Vagina (tissue), 2 donors: ENCODE measurements at places on chromosomes 1 and 21.

- no peak for DNase-seq
Observed at GRCh38 chr1:180291004-180291403, 60.9 kb downstream of the LHX4 start.

DNA sequence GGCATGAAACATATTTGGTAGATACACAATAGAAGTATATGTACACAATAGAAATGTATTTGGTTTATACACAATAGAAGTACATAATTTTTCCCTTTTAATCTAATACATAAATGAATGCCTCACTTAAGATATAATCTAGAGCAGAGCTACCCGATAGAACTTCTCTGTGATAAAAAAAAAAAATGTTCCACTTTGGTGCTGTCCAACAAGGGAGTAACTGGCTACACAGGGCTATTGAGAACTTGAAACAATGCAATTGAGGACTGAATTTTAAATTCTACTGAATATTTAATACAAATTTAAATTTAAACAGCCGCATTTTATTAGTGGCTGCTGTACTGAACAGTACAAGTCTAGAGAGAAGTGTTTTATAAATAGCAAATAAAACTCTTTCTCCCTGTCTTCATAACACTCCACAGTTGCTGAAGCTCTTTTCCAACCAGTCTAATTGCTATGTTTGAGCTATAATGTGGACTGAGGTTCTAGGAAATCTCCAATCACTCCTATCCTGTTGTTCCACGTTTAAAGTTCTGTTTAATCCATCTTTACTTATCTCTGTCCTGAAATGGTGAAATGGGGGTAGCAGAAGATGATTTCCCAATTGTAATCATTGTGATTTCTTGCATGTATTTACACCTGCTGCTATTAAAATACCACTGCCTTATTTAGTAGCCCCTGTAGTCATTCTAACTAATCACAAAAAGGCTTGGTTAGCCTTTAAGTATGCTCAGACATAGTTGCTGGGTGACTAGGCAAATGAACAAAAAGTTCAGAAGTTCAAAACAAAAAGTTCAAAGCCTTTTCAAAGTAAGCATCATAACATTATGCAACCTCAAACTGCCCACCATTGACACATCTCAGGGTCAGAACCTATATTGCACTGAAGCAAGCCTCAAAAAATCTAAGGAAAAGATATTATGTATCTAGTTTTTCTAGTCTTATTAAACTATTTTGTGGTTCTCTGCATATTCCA lies 192.3 kb upstream of the C1orf87 start:
- DNase-seq = no peak

- no peak for DNase-seq
Observed at GRCh38 chr1:162822391-162823200, 32.1 kb downstream of the HSD17B7 start.

DNA sequence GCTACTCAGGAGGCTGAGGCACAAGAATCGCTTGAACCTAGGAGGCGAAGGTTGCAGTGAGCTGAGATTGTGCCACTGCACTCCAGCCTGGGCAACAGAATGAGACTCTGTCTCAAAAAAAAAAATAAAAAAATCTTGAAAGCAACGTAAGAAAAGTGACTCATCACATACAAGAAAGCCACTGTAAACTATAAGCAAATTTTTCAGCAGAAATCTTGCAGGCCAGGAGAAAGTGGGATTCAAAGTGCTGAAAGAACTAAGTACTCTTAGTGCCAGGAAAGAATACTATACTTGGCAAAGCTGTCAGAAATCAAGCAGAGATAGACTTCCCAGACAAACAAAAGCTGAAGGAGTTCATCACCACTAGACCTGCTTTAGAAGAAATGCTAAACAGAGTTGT lies 4.4 kb upstream of the HMGN1 start:
- DNase-seq = no peak

DNA sequence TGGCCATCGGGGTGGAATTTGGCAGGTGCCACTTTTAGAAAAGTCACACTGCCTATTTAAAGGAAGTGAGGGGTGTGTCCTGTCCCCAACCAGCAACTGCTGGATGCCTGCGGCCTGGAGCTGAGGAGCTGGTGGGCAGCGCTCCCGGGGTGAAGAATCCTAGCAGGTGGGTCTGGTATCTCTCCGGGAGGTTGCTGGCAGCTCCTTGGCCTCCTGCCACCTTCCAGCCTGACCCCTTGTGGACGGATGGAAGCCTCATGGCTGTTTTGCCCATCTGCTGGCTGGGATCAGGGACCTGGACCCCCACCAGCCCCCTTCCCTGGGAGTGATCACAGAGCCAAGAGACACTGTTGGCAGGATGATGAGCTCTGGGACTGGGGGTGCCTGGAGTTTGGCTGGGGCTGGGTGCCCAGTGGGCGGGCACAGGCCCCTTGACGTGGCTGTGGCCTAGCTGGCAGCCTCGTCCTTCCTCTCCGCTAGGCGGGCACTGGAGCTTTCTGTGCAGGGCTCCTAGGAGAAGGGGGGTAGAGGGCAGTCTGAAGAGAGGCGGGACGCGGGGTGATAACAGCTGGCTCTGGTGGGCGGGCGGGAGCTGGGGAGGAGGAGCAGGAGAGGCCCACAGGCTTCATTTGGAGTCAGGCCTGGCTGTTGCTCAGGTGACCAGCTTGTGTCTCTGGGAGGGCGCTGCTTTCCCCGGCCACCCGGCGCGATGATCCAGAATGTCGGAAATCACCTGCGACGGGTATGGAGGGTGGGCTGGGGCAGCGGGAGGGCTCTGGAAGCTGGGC lies at the start of gene ACOT11:
Gene ACOT11 (plus strand): TSS at position 628 of the 788 bp plus-strand sequence. CDS start 82 bp downstream, at position 710.
- no peak for DNase-seq

GRCh38 chr1:58629031-58629462 lies 52.0 kb upstream of the TACSTD2 start:
- DNase-seq = no peak

DNA sequence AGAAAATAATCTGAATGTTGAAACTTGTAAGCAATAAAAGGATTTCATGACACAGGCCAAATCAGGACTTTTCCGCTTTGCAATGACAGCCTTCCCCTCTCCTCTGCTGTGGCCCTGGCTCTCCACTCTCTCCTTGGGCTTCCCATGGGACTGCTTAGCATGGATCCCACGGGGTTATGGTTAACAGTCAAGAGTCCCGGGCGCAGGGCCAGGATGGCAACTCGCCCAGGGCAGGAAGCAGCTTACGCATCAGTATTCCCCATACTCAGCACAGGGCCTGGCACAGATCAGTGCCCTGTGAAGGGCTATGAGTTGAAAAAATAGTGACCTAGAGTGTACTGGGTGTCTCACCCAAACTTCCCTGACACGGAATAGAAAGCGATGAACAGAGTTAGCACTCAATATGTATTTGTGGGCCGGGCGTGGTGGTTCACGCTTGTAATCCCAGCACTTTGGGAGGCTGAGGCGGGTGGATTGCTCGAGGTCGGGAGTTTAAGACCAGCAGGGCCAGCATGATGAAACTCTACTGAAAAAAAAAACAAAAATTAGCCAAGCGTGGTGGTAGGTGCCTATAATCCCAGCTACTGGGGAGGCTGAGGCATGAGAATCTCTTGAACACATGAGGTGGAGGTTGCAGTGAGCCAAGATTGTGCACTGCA lies 29.1 kb upstream of the GRHL3 start:
- DNase-seq = peak; percentile 92

DNA sequence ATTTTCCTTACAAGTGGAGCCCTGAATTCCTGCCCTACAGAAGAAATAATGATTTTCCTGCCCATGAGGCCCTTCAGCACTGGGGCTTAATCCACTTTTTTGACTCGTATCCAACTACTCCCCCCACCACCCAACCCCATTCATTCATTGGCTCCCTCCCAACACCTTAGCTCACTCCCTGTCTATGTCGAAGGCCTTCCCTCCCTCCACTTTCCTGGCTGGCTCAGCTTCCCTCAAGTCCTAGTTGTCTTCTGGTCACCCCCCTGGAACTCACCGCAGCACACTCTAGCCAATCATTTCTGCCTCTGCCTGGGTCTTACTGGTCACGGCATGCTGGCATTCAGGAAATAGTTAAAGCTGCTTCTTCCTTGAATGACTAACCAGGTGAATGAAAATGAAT lies 118.9 kb downstream of the PGBD5 start:
- DNase-seq = no peak

DNA sequence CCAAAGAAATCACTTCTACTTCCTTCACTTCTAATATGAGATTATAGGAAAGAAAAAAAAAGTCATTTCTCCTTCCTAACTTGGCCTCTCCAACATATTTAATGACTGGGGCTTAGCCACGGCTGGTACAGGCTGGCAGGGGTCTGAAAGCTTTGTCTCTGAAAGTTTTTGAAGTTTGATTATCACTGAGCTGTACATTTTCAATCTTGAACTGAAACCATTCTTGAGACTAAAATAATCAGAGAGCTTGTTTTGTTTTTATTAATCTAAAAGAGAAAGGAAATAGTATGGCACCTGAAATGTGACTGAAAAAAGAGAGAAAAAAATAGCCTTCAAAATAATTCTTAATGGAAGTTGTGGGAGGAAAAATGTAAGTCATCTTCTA lies 3.8 kb upstream of the KRTAP19-8 start:
- DNase-seq = no peak

DNA sequence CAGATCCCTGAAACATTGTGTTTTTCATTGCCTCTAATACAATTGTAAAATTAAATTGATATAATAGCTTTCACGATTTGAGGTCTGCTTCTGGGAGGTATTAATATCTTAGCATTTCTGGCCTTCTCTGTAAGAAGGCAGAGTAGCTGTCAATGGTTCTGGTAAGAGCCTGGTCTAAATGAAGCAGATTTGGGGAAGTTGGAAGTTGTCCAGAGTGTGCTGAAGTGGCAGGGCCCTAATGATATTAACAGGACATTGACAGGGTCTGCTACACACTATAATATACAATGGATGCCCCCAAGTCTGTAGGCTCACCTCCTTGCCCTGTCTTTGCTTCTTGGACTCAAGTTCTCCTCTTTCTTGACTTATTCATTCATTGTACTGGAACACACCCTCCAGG lies 99.5 kb downstream of the C4BPA start:
- no peak for DNase-seq

DNA sequence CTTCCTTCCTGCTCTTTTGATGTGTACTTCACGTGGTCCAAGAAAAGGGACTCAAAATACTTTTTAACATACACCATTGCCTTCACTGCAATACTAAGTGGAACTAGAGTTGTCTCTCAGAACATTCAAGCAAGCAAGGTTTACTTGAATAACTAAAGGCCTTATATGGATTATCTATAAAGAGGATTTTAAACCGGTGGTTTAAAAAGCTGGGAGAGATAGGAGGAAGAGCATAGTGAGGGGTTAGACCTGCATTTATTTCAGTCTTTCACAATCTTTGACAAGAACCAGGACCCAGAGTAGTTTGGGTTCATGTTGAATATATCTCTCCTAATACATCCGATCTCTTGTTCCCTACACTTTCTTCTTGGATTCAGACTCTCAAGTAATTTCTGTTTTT lies 6.9 kb downstream of the S1PR1 start:
- no peak for DNase-seq

GRCh38 chr1:200240656-200241055 lies 169.2 kb downstream of the ZNF281 start:
- DNase-seq = no peak

- no peak for DNase-seq
Observed at GRCh38 chr1:10217748-10218441, 7.5 kb downstream of the KIF1B start.

DNA sequence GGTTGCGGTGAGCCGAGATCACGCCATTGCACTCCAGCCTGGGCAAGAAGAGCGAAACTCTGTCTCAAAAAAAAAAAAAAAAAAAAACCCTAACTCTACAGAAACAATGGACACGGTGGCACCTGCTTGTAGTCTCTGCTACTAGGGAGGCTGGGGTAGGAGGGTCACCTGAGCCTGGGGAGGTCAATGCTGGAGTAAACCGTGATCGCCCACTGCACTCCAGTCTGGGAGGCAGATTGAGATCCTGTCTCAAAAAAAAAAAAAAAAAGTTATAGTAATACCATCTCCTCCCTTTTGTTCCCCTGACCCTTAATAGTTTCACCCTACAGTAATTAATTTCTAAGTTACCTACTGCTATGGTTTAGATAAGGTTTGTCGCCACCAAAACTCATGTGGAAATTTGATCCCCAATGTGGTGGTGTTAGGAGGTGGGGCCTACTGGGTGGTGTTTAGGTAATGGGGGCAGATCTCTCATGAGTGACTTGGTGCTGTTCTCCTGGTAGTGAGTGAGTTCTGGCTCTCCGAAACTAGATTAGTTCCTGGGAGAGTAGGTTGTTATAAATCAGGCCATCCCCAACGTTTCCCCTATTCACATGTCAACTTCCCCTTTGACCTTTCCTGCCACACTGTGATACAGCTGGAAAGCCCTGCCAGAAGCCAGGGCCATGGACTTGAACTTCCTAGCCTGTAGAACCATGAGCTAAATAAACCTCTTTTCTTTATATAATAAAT lies 9.8 kb downstream of the FBXO42 start:
- no peak for DNase-seq

GRCh38 chr1:210663730-210664573 lies 335.2 kb downstream of the HHAT start:
- no peak for DNase-seq

- no peak for DNase-seq
Observed at GRCh38 chr21:38815060-38815405, 9.3 kb downstream of the ETS2 start.

DNA sequence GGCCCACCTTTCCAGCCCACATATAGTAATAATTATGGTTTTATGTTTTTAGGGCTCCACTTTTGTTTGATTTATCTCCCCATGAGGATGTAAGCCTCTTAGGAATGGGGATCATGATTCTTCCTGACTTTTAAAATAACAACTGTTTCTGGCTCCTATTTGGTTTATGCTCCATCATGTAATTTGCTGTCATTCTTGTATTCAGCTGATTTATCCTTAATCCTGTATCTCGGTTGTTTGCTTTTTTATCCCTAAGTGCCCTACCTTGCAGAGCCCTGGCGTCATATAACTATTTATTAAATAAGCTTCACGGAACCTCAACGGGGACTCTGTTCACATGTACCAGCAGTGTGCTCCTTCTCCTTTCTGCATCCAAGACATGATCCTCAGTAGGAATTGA lies 70.7 kb downstream of the RYR2 start:
- DNase-seq = no peak

- DNase-seq = no peak
Observed at GRCh38 chr21:31213787-31214186, 130.3 kb downstream of the TIAM1 start.

DNA sequence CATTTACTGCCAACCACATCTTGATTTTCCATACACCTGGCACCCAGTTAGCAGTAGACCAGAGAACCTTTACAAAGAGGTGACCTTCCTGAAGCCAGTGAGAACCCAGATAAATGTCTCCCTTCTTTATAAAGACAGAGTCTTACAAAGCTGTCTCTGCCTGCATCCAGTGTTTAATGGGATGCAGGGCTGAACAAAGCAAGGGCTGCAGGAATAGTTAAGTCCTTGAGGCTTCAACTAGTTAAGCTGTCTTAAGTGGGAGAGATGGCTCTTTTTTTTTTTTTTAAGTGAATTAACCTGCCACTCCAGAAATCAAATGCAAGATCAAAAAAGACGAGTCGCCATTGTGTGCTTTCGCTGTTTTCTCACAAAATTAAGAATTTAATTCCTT lies 1.5 kb downstream of the AHCYL1 start:
- DNase-seq = no peak
